ENCODE measurements at places on chromosomes 13 and 19. TPM values are rescaled to one million over a fixed set of nuclear protein-coding genes. Genes with fewer than 3 reads are reported as not detected.

The NLRP4 gene
- not detected for total RNA-seq

The PVR gene
- 148 TPM for total RNA-seq

DNA sequence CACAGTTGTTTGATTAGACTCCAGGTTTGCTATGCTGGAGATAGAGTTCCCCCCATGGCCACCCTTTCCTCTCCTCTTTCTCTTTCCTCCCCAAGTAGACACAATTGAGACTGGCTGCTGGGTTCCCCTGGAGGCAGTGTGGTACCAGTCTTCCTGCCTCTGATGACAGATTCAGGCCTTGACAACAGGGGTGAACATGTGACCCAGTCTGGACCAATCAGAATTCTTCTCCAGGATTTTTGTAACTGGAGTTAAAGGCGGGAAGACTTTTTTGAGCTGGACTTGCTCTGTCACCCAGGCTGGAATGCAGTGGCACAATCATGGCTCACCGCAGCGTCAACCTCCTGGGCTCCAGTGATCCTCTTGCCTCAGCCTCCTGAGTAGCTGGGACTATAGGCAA, 48.7 kb downstream of the CCNE1 start:
- no peak for DNase-seq

GRCh38 chr13:90979059-90979458, 368.4 kb upstream of the MIR17HG start:
- DNase-seq, result no peak

- no peak for DNase-seq
These were observed 1893.0 kb upstream of the PCDH20 start for GRCh38 chr13:63308549-63309165.

The POU2F2 gene
- 1.5 TPM for total RNA-seq

The SERPINE3 gene
- not detected for total RNA-seq

The MUC16 gene
- not detected for total RNA-seq

DNA sequence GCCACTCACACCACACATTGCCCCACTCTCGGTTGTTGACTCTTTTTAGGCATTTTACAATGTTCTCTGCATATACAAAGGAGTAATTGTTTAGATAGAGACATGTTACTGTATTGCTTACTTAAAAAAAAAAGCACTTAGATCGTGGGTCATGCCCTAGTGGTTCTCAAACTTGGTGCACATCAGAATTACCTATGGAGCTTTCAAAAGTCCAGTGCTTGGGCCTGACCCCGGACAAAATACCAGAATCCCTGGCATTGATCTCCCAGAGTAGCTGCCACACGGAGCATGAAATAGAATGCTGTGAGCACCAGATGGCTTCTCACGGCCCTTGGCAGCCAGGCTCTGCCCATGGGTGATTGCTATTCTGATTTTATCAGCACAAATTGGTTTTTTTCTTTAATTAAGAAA, 20.0 kb downstream of the ACP7 start:
- no peak for DNase-seq

The ZNF285 gene
- 2.1 TPM for total RNA-seq

DNA sequence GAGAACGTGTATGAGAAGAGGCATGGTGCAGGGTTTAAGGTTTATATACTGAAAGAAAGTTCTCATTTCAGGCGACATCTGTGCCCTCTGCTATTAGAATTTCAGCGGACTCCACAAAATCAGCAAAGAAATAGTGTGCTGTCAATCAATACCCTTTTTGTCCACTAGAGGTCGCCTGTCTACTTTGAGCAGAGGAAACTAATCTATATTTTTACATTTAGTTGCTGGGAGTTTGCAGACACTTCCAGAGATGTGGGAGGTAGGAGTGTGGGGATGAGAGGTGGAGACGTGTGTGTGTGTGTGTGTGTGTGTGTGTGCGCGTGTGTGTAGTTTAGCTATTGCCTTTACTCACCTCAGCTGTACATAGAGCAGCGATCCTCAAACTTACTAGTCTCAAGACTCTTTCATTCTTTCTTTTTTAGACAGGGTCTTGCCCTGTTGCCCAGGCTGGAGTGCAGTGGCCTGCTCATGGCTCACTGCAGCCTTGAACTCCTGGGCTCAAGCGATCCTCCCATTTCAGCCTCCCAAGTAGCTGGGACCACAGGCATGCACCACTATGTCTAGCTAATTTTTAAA, 9.7 kb downstream of the INAFM1 start:
- DNase-seq, result peak; percentile 53

The TTYH1 gene
- total RNA-seq, result not detected

GRCh38 chr13:105033999-105034398, 1501.5 kb downstream of the EFNB2 start:
- DNase-seq, result no peak

- DNase-seq, result no peak
These were observed 1407.1 kb downstream of the UQCRFS1 start for GRCh38 chr19:27805848-27806247.

The CASP14 gene
- not detected for total RNA-seq

The MLNR gene
- total RNA-seq, result not detected

- DNase-seq, result no peak
These were observed 54.3 kb upstream of the LRCH1 start for GRCh38 chr13:46498650-46499049.

DNA sequence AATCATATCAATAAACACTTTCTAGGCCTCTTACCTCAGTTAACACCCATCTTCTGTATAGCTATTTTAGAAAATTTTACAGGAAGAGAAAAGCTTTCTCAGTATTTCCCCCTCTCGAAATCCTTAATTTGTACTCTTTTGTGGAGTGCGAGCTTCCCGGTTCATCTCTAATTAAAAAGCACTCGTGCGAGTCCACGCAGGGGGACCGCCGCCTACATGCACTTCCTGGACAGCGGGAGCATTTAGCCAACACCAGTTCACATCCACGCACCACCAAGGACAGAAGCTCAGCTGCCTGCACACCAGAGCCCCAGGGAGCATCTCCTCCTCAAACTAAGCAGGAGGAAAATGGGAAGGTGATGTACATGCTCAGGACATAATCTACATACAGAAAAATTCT, 60.0 kb downstream of the RASA3 start:
- no peak for DNase-seq

DNA sequence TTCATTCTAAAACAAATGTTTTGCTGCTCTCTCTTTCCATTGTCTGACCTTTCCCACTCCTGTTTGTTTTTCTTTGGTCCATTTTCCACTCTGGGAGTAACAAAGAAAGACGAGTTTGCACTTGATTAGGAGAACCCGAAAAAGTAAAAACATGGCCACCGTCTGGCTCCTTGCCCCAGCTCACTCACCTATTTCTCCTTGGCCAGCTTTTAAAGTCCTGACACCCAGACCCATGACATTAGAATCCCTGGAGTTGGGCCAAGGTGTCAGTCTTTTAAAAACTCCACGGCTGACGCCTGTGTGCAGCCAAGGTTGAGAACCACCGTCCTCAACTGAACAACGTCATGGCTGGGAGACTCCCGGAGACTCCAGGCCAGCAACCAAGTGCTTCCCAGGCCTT, 63.6 kb upstream of the FLT1 start:
- DNase-seq, result peak; percentile 19

DNA sequence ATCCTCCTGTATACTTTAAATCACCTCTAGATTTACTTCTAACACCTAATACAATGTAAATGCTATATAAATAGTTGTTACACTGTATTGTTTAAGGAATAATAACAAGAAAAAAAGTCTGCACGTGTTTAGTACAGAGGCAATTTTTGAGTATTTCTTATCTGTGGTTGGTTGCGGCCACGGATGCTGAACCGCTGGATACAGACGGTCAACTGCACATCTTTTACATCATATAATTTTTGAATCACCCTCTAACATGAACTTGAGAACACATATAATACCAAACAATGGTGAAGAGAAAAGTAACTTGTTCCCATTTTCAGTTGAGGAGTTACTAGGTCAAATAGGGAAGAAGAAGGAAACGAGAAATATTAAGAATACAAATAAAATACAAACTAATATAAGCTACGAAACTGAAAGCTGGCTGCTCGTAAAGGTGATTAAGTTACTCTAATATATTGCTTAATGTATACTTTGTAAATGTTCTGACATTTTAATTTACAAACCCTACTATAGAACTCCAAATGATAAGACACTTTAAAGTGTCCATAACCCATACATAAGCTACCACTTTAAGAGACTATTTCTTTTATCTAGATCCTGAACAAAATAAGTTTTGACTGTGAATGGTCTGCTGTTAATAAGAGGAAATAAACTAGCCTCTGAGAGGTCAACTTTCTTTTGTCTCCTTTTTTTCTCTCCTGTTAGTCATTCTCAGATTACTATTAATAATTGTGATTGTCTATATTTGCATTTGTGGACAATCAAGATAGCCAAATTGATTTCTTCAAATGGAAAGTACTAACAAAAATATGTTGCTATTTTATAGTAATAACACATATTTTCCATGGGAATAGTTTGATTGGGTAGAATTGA, 457.4 kb downstream of the DIAPH3 start:
- DNase-seq, result no peak

DNA sequence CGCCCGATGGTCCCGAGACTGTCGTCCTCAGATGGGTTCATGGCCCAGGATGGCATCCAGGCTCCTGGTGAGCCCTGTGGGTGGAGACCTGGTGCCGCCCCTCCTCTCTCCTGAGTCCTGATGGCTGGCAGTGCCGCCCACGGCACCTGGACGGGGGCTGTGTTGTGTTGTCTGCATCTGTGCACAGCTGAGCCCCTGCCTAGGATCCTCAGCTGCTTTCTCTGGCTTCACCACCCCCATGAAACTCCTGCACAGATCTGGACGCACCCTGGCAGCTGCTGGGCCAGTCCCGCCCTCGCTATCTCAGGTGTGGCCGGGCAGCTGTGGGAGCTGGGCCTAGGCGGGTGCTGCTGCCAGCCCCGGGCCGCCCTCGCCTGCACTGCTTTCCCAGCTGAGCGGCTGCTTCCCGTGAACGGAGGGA, 27.7 kb downstream of the MCF2L start:
- no peak for DNase-seq

The GFY gene
- total RNA-seq, result not detected

- DNase-seq, result no peak
These were observed 28.0 kb upstream of the TPTE2 start for GRCh38 chr13:19589312-19589711.

- no peak for DNase-seq
These were observed 10.2 kb downstream of the MKNK2 start for GRCh38 chr19:2040647-2041432.

- no peak for DNase-seq
These were observed 25.6 kb upstream of the ADGRE1 start for GRCh38 chr19:6861683-6862286.

The ZNF20 gene
- 5.5 TPM for total RNA-seq

- DNase-seq, result peak; percentile 60
These were observed 26.5 kb upstream of the LSM14A start for GRCh38 chr19:34145741-34146202.

GRCh38 chr19:8686549-8686948, 12.0 kb downstream of the ACTL9 start:
- DNase-seq, result no peak

The ATP4B gene
- not detected for total RNA-seq

DNA sequence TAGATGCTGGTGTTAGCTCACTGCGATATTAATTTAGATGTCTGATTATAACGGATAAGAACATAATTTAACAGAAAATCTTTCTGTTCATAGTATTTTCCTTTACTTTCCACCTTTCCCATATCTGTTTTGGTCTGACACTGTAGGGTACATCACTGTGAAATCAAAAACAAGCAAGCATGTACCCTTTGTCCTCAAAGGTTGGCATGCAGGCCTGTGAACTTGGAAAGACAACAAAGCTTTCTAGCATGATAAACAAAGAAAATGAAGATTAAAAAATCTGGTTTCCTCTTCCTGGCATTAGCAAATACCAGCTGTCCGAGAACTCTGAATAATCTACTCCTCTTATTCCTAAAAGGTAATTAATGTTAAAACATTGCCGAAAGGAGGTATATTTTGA, 31.6 kb downstream of the THSD1 start:
- DNase-seq, result no peak

GRCh38 chr19:49681830-49682229, 4.8 kb downstream of the PRMT1 start:
- DNase-seq, result no peak

GRCh38 chr13:33583398-33583797, 234.6 kb upstream of the RFC3 start:
- DNase-seq, result no peak

- no peak for DNase-seq
These were observed 20.2 kb upstream of the CEACAM6 start for GRCh38 chr19:41735071-41735600.

DNA sequence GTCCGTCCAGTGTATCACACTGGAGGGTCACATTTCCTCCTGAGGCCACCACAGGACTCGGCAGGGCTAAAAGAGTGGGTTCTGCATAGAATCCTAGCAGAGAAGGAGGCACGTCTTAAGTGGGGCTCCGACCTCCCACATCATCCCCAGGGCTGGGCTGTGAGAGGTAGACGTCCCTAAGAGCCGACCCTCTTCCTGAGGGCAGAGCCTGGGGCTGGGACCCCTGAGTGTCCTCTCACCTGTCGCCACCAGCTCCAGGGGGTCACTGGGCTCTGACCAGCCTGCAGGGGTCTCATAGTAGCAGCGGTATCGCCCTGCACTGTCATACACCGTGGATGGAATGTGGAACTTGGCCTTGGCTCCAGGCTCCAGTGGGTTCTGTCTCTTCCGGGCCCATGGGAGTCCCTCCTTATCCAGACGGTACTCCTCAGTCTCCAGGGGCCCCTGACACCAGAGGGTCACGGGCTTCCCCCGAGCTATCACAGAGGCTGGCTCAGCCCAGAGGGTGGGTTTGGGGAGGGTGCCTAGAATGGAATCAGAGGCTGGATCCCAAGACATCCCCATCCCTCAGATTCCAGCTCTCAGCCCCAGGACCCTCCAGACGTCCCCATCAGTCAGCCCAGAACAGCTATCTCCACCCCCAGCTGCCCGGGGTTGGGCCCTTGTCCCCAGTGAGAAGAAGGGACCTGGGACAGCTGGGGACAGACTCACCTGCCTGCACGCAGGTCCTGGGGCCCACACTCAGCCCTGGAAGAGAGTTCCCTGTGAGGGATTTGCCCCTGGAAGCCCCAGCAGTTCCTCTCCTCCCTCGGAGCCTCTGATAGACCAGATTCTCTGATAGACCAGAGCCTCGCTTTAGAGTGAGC, 590 bp downstream of the LILRB5 start:
- DNase-seq, result no peak

- DNase-seq, result no peak
These were observed 43.9 kb downstream of the ZNF506 start for GRCh38 chr19:19777692-19778091.

The FFAR2 gene
- not detected for total RNA-seq

The CYP2F1 gene
- total RNA-seq, result not detected

Measured in GM23248 (cell line).